ENCODE measurements at places on chromosomes 13 and 19.

DNA sequence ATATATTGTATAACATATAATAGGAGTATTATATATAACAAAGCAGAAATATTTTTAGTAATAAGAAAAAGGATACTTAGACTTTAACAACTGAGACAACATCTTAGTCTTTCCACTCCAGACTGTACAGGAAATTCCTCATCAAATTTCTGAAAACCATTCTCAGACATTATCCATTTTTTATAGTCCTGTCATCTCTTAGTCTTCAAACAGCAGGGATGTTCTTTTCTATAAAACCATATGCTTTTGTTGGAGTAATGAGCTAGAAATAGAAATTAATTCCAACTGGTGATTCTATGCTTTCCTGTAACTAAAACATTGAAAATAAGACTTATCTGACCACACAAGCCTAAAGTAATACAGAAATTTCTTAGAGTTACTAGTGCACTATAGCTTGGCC lies 82.2 kb upstream of the CSNK1A1L start:
- DNase-seq = no peak

DNA sequence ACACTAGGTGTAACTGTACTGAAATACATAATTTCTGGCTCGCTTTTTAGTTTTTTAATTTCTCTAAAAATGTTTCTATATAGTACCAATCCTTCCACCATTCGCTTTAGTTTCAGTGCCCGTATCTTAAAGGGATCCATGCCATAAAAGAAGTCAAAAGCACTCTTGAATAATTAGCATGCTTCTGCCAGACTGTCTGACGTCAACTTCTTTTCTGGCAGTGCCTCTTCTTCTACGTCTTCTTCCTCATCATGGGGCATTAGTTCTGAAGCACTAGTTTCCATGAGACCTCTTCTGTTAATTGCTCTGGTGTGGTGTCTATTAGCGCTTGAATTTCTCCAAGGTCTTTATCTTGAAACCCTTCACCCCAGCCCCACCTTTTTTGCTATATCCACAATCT lies 93.8 kb upstream of the DOCK9 start:
- no peak for DNase-seq

GRCh38 chr19:46014941-46015686 lies 7.7 kb downstream of the PGLYRP1 start:
- DNase-seq = peak; percentile 75

GRCh38 chr19:48844472-48844871 lies 8.2 kb upstream of the HSD17B14 start:
- peak; percentile 56 for DNase-seq

DNA sequence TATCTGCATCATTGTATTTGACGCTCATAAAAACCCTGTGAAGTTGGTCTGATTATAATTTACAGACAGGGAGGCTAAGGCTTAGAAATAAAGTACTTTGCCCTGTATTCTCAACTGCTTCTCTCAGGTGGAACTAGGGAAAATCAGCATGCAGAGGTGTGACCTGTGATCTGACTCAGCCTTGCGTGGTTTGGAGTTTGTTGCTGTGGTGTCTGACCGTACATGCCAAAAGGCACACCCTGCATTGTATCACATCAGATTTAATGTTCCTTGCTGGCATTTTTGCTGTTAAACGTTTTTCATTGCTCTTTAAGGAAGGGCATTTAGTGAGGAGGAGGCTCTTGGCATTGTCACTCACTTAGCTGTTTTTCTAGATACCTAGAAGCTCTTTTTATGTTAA lies 58.8 kb upstream of the C1QTNF9B start:
- no peak for DNase-seq

All from testis (tissue), 5 donors.